ENCODE measurements at places on chromosomes 12 and 14.

DNA sequence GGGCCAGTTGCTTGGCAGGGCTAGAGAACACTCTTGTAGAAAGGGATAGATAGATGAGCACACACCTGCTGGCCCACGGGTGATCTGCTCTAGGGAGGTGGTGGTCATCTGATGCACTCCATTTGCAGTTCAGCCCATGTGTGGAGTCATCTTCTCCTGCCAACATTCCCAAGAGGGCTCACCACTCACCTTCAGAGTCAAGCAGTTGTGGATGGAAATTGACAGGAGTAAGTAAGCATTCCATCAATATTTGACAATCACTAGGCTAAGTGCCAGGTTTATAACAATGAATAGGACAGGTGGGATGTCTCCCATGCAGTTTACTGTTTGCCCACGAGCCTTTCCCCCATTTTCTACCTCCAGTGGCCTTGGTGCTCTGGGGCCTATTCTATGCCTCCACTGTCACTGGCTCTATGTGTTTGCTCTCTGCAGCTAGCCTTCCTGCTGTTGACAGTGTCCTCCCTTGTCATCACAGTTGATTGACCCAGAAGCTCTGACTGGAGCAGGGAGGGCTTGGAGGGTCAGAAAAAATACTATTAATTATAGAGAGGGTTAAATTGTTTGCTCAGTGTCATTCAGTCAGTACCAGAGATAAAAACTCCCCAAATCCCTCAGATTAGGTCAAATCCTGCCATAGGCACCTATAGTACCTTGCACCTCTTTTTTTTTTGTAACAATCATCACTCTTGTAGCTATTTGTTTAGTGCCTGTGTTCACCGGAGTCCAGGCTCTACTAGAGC lies 134.6 kb upstream of the PZP start:
- no peak for DNase-seq

GRCh38 chr14:22304326-22304725 lies 284.7 kb downstream of the DAD1 start:
- DNase-seq = no peak

DNA sequence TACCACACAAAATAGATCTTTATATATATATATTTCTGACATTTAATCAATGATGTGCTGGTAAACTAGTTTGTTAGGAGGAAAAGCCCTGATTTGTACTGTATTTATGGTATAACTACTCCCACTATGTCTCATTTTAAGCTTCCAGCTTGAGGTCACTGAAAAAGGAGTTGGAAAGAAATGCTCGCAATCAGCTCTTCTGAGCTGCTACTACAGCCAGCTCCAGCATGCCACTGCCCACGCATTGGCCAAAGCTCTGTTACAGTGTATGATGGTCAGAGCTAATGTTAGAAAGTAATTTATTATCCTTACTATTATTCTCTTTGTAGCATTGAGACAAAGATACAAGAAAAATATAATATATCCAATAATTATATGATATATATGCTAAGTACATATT lies 55.0 kb upstream of the PCED1B start:
- no peak for DNase-seq

GRCh38 chr12:127656266-127656665 lies 610.7 kb upstream of the TMEM132C start:
- DNase-seq = no peak

DNA sequence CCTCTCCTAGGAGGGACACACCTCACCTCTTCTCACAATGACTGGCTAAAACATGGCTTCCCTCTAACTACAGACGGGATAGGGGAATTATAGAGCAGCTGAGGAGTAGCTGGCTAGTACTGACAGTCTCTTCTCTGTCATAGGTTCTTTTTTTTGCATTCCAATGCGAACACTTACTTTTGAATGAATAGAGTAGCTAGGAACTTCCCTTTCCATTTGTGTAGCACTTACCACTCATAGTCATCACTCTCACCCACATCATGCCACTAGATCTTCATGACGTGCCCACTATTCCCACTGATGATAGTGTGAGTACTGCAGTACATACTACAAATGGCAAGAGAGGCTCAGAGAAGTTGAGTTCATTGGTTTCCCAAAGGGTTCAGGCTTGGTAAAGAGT lies 143.9 kb upstream of the HIF1A start:
- no peak for DNase-seq

DNA sequence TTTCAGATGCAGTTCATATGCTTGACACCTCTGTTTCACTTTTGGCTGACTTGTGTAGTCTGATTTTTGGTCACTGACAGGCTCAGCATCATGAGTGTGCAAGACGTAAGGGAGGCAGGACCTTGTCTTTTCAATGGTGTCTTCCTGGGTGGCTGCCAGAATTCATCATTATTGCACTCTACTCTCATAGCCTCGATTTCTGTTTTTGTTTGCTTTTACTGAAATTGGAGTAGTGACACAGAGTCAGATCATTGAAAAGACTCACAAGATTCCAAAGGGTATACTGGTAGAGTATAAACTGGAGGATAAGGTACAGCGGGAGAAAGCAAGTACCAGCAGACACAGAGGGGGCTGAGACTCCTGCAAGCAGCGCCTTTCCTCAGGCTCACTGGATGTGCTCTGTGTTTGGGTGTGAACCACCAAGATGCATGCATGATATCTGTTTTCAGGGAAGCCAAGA lies 126.3 kb upstream of the FGD4 start:
- no peak for DNase-seq

All from central memory CD4-positive, alpha-beta T cell (primary cell).